ENCODE measurements at places on chromosomes 11 and 22.
A peak's percentile ranks its signal among the peaks of the same experiment; 100 is the strongest.

DNA sequence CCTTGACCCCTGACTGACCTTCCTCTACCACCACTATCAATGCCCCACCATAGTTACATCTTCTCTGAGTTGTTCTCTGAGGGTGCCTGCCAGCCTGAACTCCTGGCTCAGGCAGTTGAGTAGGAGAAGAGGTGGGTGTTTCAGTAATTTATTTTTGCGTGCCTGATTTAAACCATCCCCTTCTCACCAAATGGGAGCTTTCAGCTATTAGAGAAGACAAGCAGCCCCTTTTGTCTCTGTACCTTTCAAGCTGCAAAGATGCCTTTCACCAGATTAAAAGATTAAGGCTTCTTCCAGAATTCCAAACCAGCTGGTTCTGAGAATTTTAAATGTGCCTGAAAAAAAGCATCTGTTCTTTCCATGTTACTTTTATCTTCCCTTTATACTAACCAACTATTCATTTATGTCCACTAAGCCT is 223.8 kb downstream of the FAM76B start:
- DNase-seq = no peak

DNA sequence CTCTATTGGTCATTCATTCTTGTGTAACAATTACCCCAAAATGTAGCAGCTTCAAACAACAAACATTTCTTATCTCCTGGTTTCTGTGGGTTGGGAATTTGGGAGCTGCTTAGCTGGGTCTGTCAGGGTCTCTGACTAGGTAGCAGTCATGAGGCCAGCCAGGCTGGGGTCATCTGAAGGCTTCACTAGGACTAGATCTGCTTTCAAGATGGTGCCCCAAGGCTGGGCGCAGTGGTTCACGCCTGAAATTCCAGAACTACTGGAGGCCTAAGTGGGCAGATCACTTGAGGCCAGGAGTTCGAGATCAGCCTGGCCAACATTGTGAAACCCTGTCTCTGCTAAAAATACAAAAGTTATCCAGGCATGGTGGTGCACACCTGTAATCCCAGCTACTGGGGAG is 13.1 kb upstream of the SPDYC start:
- no peak for DNase-seq

- DNase-seq = no peak
Observed at GRCh38 chr22:36840106-36840505, 20.7 kb upstream of the NCF4 start.

GRCh38 chr11:46120346-46121300 is 631 bp downstream of the PHF21A start:
- peak; percentile 24 for DNase-seq

GRCh38 chr11:115279813-115280761 is 224.1 kb downstream of the CADM1 start:
- DNase-seq = no peak

- no peak for DNase-seq
Observed at GRCh38 chr11:32184041-32184722, 93.3 kb downstream of the RCN1 start.

DNA sequence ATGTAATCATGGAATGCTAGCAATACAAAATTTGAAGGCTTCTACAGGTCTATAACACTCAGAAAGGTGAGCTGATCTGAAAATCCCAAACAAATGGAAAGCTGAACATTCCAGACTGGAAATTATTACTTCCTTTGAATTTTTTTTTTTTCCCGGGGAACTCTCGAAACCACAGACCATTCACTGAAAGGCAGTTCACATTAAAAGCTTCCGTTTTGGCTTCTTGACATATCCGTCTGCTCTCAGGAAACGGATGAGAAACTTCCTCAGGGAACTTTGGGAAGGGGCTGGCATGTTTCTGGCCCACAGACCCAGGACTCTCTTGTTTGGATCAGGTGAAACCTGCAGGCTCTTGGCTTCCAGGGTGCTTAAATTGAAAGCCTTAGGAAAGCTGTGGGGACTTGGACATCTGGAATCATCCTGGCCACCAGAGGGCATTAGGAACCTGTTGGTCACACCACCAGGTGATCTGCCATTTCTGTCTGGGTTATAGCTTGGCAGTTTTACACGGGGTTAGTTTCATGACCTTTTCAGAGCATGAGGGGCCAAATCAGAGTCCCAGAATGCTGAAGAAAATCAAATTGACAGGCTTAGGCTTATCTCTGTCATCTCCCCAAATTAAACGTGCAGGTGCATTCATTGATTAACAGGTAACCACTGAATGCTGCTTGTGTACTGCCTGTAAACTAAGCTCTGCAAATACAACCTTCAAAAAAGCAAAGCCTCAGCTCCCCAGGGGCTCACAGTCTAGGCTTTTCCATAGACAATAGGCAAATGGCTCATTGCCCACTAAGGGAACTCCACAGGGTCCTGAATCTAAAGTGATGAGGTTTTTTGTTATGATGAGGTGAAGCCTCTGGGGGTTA is 22.7 kb upstream of the GRAMD1B start:
- DNase-seq = peak; percentile 52

DNA sequence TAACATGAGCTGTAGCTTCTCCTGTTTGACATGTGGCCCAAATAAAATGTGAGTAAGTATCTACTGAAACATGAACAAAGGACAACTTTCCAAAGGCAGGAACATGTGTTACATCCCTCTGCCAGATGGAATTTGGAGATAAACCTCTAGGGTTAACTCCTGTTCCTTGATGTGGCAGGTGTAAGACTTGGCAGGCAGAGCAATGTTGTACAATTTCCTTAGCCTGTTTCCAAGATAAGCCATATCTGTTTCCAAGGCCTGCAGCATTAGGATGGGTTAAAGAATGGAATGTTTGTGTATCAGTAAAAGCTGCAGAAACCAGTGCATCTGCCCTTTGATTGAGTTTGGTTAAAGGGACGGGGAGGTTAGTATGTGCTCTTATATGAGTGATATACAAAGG is 8.8 kb upstream of the DNAJB13 start:
- DNase-seq = no peak

- DNase-seq = no peak
Observed at GRCh38 chr22:24553597-24554312, 1.2 kb downstream of the GUCD1 start.

GRCh38 chr11:70873736-70874412 is 378.5 kb downstream of the SHANK2 start:
- DNase-seq = no peak

Data from HTR-8/SVneo (cell line).